ENCODE measurements at places on chromosomes 1 and 21.

DNA sequence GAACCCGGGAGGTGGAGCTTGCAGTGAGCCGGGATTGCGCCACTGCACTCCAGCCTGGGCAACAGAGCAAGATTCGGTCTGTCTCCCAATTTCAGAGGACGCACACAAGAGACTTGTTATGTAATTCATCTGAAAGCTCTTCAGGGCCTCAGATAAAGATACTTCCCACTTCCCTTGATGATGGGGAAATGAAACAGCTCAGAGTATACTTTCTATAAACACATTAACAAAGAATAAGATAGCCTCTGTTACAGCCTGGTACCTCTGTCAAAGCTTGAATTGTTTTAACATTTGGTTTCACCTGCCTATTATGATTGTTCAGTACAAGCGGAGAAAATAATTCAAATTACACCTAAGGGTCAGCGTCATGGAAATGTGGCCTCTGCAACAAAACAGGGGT, 622.9 kb upstream of the ADGRL4 start:
- DNase-seq, result no peak

GRCh38 chr1:51644533-51645197, 27.8 kb downstream of the OSBPL9 start:
- DNase-seq, result no peak

DNA sequence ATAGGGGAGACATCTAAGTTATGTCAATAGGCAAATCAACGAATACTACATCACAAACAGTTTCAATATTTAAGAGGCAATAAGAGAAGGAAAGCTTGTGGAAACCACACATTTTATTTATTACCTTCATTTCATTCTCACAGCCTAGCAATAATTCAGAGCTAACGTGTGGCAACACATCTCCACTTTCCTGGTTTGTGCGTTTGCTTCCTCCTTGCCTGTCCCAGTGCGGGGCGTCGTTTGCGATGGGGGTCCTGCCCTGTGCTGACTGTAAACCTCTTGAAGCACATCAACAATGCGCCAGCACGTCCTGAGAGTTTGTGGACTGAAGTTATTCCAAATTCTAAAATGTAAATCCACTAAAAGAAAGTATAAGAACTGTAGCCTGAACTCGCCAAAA, 14.4 kb upstream of the VPS26C start:
- DNase-seq, result no peak

DNA sequence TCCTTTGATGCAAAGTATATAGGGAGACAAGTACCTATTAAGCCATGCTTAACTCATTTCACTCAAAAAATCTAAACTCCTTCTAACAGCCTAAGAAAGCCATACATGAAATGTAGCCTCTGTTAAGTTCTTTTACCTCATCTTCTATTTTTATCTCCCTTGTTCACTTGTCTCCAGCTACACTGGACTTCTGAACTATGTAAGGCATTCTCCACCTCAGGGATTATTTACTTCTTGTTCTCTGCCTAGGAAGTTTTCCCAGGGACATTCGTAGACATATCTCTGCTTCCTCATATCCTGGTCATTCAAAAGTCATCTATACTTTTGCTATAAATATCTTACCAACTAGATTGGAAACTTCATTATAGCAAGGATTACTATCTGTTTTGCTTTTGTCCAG, 96.9 kb downstream of the COP1 start:
- no peak for DNase-seq

Measured in activated naive CD4-positive, alpha-beta T cell treated with Interleukin-2 at 50 U/mL for 16 hours (primary cell).